Hematopoietic multipotent progenitor cell treated with erythropoietin and hydrocortisone succinate and interleukin-3 and kit ligand, for 6 days (in vitro differentiated cells): ENCODE measurements at places on chromosomes 12 and 14.
A peak's percentile ranks its signal among the peaks of the same experiment; 100 is the strongest.

- DNase-seq = no peak
These were observed 70.0 kb downstream of the ARMH4 start for GRCh38 chr14:58082011-58082410.

DNA sequence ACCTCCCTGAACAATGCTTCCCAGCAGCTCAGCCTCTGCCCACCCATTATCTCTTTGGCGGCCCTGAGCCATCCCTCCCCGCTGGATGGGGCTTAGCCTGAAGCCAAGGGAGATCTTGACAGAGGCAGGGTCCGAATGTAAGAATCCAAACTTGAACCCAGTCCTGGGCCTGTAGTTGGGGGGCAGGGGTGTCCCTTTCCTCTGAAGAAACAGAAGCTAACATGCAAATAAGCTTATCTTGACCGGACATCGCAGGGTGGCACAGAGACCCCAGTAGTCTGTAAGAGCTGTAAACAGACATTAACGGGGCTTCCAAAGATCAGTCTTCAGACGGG, 6.0 kb downstream of the DLK1 start:
- DNase-seq = no peak

DNA sequence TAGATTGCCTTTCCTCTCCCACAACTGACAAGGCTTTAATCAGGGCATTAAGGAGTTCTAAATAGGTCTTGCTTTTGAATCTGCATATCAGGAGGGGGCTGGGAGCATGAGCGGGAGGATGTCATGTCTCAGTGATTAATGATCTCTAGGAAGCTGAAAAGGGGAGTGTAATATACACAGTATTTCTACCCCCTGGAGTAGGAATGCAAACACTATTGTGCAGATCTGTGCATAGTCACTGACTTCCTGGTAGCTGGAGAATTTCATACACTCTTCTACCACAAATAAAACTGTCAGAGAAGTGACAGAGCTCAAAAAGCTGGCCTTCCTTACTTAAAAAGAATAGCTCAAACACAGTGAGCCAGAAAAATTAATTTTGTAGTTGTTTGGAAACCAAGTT, 65.8 kb downstream of the RIC8B start:
- DNase-seq = peak; percentile 8

DNA sequence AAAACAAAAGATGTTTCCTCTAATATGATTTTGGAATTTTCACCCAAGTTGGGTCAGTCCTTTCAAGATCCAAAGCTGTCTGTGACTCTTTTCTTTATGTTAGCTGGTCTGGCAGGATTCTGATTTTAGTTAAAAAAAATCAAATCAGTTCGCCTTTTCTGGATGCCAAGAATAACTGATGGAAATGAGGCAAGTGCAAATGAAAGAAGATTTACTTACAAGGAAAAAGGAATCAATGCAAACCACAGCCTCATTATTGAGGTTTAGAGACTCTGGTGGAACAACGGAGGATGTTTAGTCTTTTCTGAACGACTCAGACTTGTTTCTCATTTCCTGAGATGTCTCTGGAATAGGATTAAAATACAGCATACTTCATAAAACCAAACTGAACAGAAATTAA, 117.0 kb upstream of the DYRK2 start:
- no peak for DNase-seq

DNA sequence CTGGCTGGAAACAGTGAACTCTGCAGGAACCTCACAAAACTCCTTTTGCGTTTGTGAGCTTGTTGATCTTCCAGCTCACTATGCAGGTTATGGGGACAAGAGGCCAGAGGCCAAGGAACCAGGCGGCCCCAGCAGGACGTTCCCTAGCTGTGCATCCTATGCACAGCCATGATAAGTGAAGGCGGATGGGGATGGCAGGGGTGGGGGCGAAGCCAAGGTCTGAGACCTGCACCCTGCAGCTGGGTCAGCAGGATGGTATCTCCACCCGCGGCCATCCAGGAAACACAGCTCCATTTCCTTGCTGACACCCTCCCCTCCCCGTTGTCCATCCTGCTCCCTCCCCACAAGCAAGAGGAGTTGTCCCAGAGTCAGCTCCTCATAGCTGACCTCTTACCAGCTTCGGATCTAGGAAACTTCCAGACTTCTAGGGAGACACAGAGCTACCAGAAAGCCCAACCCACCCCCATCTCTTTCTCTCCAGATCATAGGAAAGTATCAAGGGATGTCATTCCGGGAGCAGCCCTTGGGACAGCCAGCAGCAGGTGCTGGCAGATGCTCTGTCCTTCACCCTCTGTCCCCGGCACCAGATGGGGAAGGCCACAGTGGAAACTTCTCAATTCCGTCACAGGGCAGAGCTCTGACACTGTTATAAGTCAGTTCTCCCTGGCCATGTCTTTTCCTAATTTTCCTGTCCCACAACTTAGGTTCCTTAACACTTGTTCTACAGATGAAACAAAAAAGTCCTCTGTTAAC, 9.4 kb downstream of the ZBTB39 start:
- DNase-seq = no peak

DNA sequence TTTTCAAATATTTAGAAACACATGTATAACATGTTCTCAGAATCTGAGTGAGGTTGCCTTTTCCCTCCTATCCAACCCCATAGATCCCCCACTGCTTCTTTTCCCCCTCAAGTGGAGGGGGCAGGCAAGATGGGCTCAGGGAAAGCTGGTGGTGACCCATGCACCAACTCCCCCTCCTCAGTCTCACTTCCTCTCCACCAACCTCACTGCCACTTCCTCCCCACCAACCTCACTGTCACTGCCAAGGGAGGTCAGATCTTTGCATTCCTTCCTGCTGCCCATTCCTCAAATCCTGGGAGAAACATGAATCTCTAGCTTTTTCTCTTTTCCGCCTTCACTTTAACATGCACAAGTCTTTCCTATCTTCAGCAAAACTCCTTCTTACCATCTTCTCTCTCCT, 48.7 kb downstream of the SPTB start:
- DNase-seq = no peak

- no peak for DNase-seq
These were observed 14.4 kb downstream of the NIN start for GRCh38 chr14:50816395-50817047.

DNA sequence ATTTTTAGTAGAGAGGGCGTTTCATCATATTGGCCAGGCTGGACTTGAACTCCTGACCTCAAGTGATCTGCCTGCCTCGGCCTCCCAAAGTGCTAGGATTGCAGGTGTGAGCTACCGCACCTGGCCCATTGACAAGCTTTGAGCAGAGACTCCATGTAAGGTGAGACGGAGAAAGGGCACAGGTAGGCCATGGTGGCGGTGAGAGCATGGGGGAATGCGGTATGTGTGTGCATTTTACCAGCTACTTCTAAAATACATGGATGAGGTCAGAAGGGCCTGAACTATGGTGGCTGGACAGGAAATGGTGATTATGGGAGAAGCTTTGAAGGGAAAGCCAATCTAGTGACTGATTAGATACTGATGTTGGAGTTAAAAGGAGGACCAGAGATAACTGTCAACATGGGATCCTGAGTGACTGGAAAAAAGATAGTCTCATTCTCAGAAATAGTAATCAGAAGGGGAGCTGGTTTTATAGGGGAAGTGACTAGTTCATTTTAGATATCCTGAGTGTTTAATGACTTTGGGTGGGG, 21.9 kb upstream of the PTPRB start:
- peak; percentile 7 for DNase-seq

- DNase-seq = no peak
These were observed 838 bp downstream of the LRIG3 start for GRCh38 chr12:58919231-58920101.

- no peak for DNase-seq
These were observed 227.2 kb downstream of the CHST11 start for GRCh38 chr12:104683831-104684503.

DNA sequence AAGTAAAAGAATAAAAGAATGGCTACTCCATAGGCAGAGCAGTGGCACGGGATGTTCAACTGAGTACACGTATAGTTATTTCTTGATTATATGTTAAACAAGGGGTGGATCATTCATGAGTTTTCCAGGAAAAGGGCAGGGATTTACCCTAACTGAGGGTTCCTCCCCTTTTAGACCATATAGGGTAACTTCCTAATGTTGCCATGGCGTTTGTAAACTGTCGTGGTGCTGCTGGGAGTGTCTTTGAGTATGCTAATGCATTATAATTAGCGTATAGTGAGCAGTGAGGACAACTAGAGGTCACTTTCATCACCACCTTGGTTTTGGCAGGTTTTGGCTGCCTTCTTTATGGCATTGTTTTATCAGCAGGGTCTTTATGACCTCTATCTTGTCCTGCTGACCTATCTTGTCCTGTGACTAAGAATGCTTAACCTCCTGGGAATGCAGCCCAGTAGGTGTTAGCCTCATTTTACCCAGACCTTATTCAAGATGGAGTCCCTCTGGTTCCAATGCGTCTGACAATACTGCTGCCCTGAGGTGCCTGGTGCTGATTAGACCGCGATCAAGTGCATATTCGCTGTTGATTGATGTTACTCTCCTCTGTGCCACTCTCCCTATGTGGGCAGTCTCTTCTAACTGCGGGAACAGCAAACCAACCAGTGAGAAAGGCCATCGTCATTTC, 67.6 kb upstream of the AMN1 start:
- DNase-seq = no peak

GRCh38 chr12:91249054-91249453, 66.4 kb upstream of the DCN start:
- no peak for DNase-seq

DNA sequence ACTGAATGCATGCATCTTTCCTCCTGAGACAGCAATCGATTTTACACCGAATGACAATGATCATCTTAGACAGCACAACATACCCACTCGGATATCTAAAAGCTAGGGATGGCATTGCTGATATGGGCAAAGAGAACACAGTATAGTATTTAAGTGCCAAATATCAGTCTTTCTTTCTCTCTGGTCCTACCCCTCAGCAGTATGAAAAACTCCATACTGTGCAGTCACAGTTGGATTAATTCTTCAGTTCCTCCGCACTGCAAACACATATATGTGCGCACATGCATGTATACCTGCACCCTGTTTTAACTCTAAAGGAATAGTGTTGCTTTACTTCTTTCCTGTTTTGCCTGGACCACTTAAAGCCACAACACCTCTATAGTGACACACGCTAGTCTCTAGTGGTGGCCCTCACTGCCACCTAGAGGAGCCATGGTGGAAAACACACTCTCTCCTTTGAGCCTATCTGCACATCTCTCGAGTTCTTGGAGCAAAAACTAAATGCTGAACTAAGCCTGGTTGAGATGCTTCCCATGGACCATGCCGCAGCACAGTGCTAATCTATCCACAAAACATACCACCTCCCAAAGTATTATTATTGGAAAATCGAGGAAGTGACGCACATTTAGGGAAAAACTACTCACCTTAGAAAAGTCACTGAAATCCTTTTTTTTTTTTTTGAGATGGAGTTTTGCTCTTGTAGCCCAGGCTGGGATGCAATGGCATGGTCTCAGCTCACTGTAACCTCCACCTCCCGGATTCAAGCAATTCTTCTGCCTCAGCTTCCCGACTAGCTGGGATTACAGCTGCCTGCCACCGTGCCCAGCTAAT, 11.9 kb downstream of the TMEM52B start:
- DNase-seq = peak; percentile 85

GRCh38 chr12:47236109-47236714, 156.5 kb upstream of the AMIGO2 start:
- DNase-seq = no peak

- no peak for DNase-seq
These were observed 2.7 kb downstream of the CLEC12A start for GRCh38 chr12:9973949-9974348.

DNA sequence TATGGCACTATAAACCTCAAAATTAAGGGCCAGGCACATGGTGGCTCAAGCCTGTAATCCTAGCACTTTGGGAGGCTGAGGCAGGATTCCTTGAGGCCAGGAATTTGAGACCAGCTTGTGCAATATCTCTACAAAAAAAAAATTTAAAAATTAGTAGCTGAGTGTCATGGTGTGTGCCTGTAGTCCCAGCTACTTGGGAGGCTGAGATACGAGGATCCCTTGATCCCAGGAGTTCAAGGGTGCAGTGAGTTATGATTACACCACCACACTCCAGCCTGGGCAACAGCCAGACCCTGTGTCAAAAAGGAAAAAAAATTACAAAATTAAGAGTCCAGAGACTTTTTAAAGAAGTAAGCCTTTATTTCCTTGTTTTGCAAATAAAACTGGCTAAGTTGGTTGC, 1.8 kb upstream of the GCN1 start:
- DNase-seq = peak; percentile 19
